ENCODE measurements at places on chromosomes 6 and 20.

- DNase-seq, result no peak
These were observed 13.4 kb downstream of the FOXC1 start for GRCh38 chr6:1622851-1623768.

- no peak for DNase-seq
These were observed 49.7 kb upstream of the PHACTR1 start for GRCh38 chr6:12666886-12667285.

DNA sequence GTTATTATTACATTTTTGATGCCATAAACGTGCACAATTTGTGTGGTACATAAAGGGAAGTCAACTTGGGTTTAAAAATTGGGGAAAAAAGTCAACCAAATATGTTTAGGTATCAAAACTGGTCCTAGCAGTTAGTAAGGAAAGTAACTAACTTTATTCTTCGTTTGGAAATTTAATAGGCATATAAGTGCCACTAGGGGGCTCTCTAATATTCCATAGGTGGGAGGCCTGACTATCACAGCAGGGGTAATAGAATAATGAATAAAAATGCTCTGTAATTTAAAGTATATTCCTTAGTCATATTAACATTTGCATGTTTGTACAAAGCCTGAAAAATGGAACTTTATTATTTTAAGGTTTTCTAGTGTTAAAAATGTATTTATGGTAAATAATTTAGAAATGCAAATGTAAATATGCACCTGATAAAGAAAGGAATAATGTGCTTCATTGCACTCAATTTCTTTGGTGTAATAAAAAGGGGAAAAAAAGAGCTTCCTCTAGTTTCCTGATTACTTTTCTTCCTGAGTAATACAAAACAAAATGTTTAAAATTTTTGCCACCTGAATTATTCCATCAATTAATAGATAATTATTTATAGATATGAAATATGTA is 125.7 kb upstream of the HDAC2 start:
- no peak for DNase-seq

- DNase-seq, result peak; percentile 31
These were observed 159.7 kb upstream of the RPS6KA2 start for GRCh38 chr6:166786704-166787293.

DNA sequence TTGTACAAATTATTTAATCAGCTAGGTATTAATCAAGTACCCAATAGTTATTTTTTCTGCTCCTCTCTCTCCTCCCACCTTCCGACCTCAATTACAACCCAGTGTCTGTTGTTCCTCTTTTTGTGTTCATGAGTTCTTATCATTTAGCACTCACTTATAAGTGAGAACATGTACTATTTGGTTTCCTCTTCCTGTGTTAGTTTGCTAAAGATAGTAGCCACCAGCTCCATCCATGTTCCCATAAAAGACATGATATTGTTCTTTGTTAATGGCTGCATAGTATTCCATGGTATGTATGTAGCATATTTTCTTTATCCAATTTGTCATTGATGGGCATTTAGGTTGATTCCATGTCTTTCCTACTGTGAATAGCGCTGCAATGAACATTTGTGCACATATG is 652.8 kb upstream of the CITED2 start:
- no peak for DNase-seq

GRCh38 chr6:150511313-150511712 is 88.4 kb upstream of the PLEKHG1 start:
- DNase-seq, result no peak

- peak; percentile 14 for DNase-seq
These were observed 25.2 kb downstream of the RFPL4B start for GRCh38 chr6:112372226-112372806.

GRCh38 chr6:124324237-124324636 is 520.6 kb downstream of the NKAIN2 start:
- DNase-seq, result no peak

- peak; percentile 45 for DNase-seq
These were observed 16.4 kb downstream of the TRIM27 start for GRCh38 chr6:28907394-28907793.

DNA sequence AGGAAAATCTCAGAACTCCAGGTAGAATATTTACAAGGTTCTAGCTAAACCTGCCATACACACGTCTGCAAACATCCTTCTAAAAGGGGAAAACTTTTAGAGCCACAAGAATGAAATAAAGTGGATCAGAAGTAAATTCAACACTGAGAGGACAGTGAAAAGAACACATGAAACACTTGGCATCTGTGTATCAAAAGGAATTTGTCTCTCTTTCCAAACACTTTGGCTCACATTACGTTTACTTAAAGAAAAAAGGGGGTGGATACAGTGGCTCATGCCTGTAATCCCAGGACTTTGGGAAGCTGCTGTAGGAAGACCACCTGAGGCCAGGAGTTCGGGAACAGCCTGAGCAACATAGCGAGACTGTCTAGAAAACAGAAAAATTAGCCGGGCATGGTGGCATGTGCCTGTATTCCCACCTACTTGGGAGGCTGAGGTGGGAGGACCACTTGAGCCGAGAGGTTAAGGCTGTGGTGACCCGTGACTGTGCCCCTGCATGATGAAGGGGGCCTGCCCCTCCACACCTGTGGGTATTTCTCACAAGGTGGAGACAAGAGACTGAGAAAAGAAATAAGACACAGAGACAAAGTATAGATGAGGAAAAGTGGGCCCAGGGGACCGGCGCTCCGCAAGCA is 35.4 kb downstream of the NINL start:
- DNase-seq, result no peak

DNA sequence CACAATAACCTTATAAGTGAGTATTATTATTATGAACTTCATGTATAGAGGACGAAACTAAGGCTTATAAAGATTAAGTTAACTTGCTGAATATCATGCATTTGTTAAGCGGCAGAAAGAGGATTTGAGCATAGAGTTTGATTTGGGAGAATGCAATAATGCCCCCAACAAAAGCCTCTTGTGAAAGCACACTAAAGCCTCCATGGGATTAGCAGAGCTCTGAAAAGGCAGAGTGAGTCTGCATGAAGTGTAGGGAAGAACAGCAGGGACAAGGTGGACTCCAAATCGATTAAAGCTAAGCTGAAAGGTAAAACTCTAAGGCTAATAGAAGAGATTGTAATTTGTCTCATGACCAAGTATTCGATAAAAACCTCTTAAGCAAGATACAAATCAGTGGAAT is 100.3 kb downstream of the SH3BGRL2 start:
- no peak for DNase-seq

DNA sequence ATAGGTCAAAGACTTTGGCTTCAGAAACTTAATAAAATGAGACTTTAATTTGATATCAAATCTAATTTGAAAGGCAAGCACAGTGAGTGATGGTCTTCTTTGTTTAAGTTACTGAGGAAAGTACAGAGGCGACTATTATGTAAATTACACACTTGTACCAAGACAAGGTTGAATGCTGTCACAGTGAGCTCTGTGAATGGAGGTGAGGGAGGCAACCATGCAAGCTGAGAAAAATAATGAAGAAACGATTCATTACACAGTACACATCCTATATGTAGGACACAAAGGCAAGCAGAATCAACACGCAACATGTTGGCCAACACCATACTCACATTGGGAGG is 46.8 kb upstream of the CCDC28A start:
- no peak for DNase-seq

- no peak for DNase-seq
These were observed 37.8 kb downstream of the PTPRT start for GRCh38 chr20:43151901-43152300.

- DNase-seq, result no peak
These were observed 123.2 kb upstream of the TMEM170B start for GRCh38 chr6:11414176-11414963.

GRCh38 chr6:159422041-159422984 is 253.1 kb downstream of the FNDC1 start:
- DNase-seq, result no peak

- no peak for DNase-seq
These were observed 223.1 kb upstream of the PRDM1 start for GRCh38 chr6:105862936-105863607.

GRCh38 chr6:151494235-151494935 is 568 bp downstream of the CCDC170 start:
- DNase-seq, result no peak

- DNase-seq, result no peak
These were observed 193.7 kb downstream of the GPX5 start for GRCh38 chr6:28719275-28719940.

- peak; percentile 53 for DNase-seq
These were observed 201.9 kb downstream of the MOXD1 start for GRCh38 chr6:132199343-132199742.

DNA sequence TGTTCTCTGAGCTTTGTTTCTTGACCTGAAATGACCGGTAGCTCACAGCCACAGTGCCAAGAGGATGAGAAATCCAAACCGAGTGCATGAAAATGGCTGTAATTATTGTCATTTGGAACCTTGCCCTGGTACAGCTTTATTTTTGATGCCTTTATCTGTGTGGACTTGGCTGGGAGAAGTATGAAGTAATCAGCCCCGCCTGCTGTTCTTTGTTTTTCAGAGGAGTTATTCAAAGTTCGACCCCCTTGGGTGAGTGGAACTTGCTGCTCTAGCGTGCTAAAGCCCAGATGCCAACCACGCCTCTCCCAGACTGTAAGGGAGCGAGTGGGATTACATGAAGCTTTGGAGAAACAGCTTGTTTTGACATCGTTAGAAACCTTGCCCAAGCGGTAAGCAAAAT is 48.3 kb downstream of the ECT2L start:
- DNase-seq, result peak; percentile 77

- no peak for DNase-seq
These were observed 30.1 kb downstream of the ELMO2 start for GRCh38 chr20:46376196-46376785.

DNA sequence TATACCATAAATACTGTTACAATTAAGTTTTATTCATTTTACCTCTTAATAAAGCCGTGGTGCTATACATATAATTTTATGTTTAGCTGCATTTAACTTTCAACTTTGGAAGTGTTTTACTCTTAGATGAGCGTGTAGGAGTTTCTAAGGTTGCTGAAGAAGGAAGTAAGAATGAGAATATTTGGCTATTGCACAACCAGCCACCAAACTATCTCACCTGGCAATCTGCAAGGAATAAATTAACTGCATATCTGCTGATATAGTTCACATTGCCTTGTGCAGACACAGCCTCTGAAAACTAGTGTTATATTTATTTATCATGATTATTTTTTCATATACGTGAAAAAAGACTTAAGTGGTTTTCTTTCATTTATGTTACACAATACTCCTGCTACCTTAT is 230.4 kb downstream of the PLCB1 start:
- DNase-seq, result no peak

DNA sequence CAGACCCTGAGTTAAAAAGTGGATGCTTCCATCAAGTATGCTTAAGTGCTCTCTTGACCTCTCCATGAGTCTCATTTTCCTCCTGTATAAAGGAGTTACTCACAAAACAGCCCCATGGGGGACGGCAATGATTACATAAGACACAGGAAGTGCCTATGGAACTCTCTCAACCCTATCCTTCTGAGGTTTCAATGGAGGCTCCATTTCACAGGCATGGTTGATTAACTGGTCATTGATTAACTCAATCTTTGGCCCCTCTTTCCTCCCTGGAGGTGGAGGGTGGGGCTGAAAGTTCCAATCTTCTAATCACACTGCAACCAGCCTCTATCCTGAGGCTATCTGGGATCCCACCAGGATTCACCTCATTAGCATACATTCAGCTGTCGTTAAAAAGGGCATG is 29.3 kb downstream of the CST8 start:
- no peak for DNase-seq

- DNase-seq, result no peak
These were observed 8.6 kb upstream of the CARMIL1 start for GRCh38 chr6:25270559-25270958.

DNA sequence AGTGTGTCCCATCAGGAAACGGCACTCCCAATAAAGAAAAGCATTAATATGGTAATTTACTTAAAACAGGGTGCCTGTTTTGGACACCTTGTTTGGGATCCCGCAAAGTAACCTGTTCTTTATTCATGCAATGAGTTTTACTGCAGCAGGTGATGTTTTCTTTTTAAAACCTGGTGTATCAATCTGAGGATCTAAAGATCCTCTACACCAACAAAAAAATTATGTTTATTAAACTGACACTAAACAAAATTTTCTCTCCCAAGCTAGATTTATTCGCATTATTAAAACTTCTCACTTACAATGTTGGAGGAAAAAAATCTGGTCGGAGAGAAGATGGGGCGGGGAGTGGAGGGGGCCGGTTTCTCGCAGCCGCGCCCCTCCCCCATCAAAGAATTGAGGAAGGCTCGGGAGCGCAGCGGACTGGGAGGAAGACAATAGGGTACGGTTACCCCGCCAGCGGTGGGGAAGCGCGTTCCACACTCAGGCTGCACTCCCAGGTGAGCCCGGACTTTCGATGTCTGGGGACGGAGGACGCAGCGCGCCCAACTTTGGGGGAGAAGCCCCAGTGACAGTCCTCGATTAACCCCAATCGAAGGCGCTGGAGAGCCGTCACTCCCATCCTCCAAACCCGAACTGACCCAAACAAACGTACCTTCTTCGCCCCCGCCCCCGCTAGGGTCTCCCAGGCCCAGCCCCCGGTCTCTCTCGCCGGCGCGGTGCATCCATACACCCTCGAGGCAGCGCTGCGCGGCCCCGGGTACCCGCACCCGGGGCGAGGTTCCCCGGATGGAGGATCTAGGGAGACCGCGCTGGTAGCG is 1.3 kb downstream of the CD24 start:
- DNase-seq, result no peak

DNA sequence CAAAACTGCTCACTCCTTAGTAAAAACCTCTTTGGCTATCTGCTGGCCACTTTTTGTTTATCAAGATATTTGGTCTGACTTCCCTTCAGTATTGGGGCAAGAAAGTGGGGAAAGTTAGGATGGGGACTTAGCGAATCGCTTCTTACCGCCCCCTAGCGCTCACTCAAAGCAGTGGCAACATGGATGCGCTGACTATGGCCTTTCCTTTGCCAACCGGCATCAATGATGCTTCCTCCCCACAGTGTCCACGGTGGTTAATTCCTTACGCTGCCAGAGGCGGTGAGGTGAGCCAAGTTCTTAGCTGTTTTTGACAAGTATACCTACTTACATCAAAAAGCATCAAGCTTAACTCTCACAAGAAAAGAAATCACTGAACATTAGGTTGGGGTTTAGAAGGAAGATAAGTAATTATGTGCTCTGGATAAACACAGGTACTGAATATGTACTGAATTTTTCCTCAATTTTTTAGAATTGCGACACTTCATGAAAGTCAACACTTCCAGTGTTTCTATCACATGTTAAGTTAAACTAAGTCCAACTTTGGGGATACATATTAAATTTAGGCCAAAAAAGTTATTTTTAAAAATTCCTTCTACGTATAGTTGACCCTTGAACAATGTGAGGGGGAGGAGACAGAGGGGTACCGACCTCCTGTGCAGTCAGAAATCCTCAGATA is 86.7 kb downstream of the GMDS start:
- no peak for DNase-seq

DNA sequence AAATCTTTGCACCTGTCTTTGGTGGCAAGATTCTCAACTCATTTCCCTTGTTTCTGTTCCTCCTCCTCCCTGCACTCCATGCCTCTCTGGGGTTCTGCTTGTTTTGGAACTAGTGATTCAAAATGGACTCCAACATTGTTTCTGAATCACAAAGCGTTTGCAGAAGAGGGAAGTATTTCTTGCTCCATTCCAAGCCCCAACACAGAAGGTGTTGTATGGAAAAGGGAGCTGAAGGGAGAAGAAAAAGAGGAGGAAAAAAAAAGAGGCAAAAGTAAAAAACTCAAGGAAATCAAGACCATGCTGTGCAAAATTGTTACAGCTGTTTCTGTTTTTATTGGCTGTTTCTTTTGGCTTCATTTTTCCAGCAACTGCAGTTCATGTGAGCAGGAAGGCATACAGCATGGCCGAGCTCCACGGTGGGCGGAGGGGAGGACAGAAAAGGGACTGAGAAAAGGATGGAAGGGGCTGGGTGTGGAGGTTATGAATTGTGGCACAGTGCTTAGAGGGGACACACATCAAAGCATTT is 66.9 kb upstream of the PRL start:
- no peak for DNase-seq

- no peak for DNase-seq
These were observed 1.1 kb downstream of the B4GALT5 start for GRCh38 chr20:49712646-49712995.

Data from AG09309 (cell line).